ENCODE measurements at places on chromosomes 7 and 10.

- no peak for DNase-seq
These were observed 233.1 kb upstream of the FZD8 start for GRCh38 chr10:35875016-35875676.

DNA sequence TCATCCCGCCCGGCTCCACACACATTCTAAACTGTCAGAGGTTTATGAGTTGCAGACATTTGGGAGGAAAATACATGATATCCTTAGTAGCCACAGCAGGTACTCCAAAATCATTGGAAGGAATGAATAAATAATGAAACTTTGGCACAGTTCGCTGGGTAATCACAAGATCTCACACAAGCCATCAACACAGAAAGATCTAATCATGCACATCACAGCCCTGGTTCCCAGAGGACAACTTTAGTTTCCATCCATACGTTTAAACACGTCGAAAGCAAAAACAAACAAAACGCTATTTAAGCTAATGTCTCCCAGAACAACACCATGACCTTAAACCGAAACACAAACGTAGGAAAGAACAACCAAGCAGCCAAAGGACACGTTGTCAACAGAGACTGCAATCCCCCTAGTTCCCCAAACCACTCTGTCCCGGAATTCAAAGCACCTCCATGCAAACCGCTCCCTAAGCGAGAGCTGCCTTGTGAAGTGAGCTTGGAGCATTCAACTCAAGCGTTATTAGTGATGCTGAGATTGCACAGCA is 12.3 kb downstream of the SVIL start:
- DNase-seq = no peak

DNA sequence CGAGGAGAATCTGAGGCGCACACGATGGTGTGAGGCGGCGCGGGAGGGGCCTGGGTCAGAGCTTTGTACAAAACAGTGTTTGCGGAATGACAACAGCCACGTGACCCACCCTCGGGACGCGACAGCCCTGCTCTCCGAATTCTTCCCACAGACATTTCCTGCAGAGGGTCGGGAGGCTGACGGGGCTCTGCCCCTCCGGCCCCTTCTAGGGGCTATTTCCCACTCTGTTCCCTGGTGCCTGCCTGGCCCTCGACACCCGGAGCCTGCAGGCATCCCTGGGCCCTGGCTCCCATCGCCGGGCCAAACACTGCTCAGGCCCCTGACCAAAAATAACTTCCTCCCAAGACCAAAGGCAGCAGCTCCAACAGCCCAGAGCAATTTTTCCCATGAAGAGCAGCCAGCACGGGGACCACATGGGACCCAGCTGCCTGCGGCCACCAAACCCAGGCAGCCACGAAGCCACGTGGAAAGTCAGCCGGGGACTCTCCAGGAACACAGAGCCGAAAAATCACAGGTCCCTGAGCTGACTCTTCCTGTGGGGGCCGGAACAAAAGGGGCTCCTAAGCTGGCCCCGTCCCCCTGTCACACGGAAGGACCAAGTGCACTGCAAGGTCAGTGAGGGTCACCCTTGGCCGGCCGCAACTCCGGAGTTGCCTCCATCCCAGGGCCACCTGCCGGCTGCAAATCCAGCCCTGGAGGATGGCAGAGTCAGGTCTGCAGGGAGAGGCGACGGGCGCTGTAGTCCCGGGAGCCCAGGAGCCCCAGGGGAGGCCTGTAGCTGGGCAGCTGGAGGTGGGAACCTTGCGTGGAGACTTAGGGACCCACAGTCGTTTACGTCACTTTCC is 42.0 kb downstream of the PAPOLB start:
- no peak for DNase-seq

DNA sequence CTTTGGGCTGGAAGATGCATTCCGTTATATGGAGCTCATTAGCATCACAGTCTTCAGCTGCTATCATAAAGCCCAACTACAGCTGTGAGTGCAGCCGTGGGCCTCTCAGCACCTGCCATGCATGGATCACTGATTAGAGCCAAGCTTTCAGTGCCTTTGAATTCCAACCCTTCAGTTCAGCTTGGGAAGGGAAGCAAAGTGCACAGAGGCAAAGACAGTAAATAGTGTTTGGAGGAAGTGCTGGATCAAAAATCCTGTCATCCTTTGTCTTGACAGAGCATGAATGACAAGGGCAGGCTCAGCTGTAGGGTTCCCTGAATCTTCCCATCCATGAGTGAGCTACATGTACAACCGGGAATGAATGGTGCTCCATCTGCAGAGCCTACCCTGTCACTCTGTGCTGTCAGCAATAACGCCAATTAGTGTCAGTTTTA is 153.7 kb downstream of the DNAJB9 start:
- no peak for DNase-seq

DNA sequence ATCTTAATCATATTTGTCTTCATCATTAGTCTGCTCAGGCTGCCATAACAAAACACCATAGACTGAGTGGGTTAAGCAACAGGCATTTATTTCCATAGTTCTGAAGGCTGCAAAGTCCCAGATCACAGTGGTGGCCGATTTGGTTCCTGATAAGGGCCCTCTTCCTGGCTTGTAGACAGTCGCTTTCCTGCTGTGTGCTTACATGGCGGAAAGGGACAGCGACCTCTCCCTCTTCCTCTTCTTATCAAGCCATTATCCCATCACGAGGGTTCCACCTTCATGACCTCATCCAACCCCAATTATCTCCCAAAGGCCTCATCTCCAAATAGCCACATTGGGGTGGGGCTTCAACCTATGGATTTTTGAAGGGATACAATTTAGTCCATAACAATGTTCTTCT is 84.0 kb downstream of the LYZL1 start:
- DNase-seq = no peak

- no peak for DNase-seq
These were observed 20.4 kb downstream of the CCDC71L start for GRCh38 chr7:106640368-106641141.

- no peak for DNase-seq
These were observed 11.8 kb upstream of the OPN4 start for GRCh38 chr10:86642499-86642898.

DNA sequence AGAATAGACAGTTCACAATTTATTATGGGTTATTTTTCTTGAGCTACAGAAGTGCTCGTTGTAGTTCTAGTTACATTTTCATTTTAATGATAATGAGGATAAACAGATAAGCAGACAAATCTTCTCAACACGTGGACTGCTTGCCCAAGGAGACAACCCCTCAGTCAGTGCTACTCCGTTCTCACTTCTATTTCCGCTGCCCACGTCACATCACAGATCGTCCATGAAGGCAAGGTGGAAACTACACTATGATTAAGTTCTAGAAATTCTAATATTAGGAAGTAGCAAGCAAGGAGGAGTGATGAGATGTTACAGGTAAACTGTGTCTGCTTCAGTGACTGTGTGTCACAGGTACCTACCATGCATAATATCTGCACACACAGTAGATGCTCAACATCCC is 210.5 kb downstream of the CHCHD3 start:
- DNase-seq = no peak

- DNase-seq = no peak
These were observed 30.0 kb upstream of the AP5Z1 start for GRCh38 chr7:4745265-4745919.

GRCh38 chr7:30303312-30304039 is 19.1 kb downstream of the ZNRF2 start:
- DNase-seq = no peak

- DNase-seq = no peak
These were observed 176.0 kb upstream of the KCND2 start for GRCh38 chr7:120097020-120097419.

DNA sequence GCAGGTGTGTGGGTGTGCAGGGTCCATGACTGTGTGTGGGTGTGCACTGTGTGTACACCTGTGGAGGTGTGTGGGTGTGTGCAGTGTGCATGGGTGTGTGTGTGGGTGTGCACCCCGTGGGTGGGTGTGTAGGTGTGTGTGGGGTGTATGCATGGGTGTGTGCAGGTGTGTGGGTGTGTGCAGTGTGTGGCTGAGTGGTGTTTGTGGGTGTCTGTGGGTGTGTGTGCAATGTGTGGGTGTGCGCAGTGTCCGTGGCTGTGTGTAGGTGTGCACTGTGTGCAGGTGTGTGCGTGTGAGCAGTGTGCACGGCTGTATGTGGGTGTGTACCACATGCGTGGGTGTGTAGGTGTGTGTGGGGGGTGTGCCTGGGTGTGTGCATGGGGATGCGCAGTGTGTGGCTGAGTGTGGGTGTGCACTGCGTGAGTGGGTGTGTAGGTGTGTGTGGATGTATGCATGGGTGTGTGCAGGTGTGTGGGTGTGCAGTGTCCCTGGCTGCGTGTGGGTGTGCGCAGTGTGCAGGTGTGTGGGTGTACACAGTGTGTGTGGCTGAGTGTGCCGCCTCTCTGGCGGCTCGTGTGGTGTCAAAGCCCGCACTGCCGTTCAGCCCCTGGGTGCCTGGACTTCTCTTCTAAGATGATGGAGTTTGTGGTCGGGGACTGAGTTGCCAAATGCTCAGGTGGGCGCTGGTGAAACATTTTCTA is 208.3 kb downstream of the DNAJB6 start:
- no peak for DNase-seq

DNA sequence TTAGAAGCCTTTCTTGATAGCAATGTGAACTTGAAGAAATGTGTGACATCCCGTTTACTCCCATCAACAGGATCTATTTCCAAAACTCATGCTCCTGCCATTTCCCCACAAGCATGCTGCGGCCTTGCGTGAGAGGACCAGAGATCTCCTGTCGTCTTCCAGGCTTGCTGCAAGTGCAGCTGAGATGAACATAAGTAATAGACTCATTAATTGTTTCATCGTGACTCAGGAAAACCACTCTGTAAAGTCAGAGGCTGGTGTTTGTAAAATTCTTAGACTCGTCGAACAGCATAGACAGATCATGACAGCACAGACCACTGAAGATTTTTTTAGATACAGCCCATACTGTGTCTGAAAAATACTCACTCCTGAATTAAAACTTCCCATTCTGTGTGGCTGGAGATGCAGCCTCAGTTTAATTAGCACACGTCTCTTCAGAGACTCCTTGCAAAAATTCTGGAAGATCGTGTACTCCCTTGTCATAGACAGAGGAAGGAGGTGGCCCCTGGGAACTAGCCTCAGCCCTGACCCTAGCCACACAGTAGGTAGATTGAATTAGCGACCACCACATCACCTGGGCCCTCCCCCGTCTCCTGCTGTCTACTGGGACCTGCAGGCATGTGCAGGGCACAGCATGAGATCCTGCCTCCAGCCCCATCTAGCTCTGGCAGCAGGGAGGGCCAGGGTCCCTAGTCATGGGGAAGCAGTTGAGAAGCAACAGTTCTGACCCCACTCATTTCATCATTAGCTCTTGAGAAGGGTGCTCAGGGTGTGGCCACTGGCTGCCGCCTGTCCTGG is 226.0 kb downstream of the CELF2 start:
- no peak for DNase-seq

GRCh38 chr7:23811540-23811939 is 101.5 kb downstream of the STK31 start:
- no peak for DNase-seq

DNA sequence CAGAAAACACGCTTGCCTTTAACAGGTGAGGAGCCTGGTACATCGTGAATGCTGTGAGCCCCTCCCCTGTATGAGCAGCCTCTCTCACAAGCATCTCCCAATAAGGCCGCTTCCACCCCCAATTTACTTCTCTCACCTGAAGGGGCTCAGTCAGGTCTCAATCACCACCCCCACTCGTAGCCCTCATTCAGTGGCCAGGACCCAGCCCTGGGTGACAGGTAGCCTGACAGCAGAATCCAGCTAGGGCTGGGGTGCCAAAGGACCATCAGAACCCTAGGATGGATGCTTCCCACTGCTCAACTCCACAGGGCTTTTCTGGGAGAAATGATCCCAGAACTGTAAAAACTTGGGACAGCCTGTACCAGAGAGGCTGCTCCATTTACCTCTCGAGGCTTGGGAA is 6.4 kb upstream of the NDST2 start:
- no peak for DNase-seq

DNA sequence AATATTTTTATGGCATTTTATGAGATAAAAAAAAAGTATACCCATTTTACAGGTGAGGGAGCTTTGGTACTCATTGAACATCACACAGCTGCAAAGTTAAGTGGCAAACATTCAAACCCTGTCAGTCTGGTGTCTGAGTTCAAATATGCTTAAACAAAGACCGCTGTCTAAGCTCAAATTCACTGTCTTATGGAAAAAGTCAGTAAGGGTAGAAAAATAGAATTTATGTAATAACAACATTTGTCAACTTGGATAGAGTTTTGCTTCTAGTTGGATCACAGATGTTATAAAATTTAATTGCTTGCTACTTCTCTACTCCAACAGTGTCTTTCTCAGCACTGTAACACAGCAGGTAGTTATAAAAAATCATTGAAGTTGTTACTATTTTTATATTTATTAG is 161.7 kb upstream of the CSTF2T start:
- DNase-seq = no peak

GRCh38 chr10:46297406-46298204 is 10.8 kb downstream of the ANTXRL start:
- peak; percentile 30 for DNase-seq

GRCh38 chr10:101065481-101066145 is 3.8 kb downstream of the KAZALD1 start:
- no peak for DNase-seq

DNA sequence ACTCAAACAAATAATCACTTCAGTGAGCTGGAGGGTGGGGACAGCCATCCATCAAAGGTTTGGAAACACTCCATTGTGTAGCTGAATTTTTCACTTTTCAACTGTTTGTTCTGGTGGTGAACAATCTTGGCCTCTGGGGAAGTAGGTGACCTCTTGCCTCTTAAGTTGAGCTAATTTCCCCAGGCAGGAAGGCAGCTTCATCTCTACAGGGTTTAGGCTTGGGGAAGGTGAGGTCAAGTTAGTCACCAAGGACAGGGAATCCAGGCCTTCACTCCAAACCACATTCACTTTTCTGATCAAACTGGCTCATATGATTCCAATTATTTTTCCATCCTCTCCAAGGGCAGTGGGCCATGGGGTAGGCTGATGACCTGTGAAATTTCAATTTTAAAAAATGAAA is 138.3 kb upstream of the HABP2 start:
- no peak for DNase-seq

DNA sequence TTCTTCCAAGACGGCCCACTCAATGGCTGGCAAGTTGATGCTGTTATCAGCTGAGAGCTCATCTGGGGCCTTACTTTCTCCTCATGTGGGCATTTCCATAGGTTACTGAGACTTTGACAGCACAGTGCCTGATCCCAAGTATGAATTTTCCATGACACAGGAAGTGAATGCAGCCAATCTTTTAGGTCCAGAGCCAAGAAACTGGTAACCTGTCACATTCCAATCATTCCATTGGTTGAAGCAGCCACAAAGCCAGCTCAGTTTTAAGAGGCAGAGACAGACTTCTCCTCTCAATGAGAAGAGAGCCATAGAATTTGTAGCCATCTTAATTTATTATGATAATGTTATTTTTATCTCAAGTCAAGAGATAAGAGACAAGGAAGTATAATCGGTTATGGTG is 775.5 kb downstream of the CNTNAP2 start:
- DNase-seq = no peak
